Bronchial smooth muscle cell (primary cell): ENCODE measurements at places on chromosomes 3 and 15. TPM values are rescaled to one million over a fixed set of nuclear protein-coding genes. Genes with fewer than 3 reads are reported as not detected.

The ARPP19 gene
- total RNA-seq: 33.0 and 42.9 TPM in 2 replicates

The PAQR5 gene
- 2.8 and 2.9 TPM in 2 replicates for total RNA-seq

The SCAANT1 gene
- total RNA-seq: not detected in 2 replicates

The GHSR gene
- total RNA-seq: not detected in 2 replicates

The SERPINI1 gene
- total RNA-seq: 2.3 and 6.1 TPM in 2 replicates

The TUSC7 gene
- under 0.01 TPM in 1 of 2 replicates, not detected in the other for total RNA-seq

The DUOX2 gene
- total RNA-seq: under 0.01 TPM in 2 replicates

The C3orf49 gene
- total RNA-seq: not detected in 2 replicates

The LSMEM2 gene
- not detected in 2 replicates for total RNA-seq

The APOD gene
- 1.2 and 1.3 TPM in 2 replicates for total RNA-seq

The CLDN16 gene
- not detected in 2 replicates for total RNA-seq

The PCLAF gene
- total RNA-seq: 11.2 and 20.8 TPM in 2 replicates

The EIF1B gene
- 9.6 and 14.7 TPM in 2 replicates for total RNA-seq

The SNX22 gene
- 0.26 and 0.32 TPM in 2 replicates for total RNA-seq

The TEX55 gene
- total RNA-seq: not detected in 2 replicates
